ENCODE measurements at places on chromosomes 4 and X.

DNA sequence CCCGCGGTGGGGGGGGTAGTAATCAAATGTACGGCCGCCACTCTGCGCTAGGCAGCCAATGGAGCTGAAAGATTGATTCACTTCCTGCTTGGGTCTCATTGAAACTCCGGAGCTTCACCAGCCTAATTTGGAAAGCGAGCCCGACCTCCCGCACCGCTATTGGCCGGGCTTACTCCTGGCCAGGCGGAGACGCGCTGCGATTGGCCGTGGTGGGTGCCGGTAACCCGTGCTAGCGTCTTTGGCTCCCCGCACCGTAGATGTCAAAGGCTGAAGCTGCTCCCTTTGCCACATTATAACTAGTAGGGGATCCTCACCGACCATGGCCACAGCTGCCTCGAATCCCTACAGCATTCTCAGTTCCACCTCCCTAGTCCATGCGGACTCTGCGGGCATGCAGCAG is at the start of gene POU3F4:
Gene POU3F4, plus strand, starts transcription at position 285 of the 400 bp plus-strand sequence. Its CDS starts 35 bp downstream, at position 320.
- DNase-seq = no peak

DNA sequence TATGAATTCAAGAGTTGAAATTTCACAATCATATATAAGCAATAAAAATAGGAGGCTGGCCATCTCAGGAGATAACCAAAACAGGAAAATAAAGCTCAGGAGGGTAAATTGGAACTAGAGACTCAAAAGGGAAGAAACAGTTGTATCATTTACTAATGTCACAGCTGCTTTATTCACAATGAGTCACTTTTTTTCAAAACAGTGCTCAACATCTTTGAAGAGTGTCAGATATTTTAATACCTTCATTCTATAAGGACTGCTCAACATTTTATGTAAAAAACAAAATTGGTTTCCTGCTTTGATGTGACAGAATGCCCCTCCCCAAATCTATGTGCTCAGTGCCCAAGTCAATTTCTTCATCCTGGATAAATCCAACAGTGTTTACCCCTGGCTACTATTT is 97.7 kb downstream of the DDX60 start:
- no peak for DNase-seq

- DNase-seq = no peak
These were observed 58.3 kb downstream of the RAI2 start for GRCh38 chrX:17802756-17803155.

DNA sequence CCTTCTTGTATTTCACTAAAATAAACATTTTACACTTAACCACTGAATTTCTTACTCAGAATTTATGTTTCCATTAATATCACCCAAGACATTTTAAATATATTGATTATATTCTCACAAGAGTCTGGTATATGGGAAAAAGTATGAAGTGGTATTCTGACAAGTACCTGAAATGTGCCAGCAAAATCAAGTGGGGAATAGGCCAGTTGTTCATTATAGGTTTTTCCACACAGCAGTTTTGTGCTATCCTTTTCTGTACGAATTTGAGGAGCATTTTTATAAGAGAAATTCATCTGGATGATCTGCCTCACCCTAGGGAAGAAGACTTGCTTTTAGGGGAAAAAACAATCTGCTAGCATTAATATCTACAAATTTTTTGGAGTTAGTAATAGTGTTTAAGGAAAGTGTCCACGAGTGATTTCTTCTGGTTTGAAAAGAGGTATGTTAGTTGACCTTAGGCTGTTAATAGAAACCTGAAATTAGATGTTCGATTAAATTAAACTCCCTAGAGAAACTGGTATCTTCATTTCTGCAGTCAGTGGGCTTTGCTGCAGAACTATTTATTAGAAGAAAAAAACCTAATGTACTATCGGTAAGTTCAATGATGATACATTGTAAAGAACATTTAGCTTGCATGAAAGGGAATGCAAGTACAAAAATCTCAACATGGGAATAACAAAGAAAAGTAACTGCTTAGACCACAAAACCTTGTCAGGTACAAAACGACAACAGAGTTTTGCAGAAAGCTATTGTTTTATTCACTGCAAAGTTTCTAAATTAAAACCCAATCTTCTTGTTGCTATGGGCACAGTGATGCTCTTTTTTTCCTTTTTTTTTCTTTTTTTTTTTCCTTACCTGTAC is 1.8 kb downstream of the KLF3 start:
- DNase-seq = no peak

DNA sequence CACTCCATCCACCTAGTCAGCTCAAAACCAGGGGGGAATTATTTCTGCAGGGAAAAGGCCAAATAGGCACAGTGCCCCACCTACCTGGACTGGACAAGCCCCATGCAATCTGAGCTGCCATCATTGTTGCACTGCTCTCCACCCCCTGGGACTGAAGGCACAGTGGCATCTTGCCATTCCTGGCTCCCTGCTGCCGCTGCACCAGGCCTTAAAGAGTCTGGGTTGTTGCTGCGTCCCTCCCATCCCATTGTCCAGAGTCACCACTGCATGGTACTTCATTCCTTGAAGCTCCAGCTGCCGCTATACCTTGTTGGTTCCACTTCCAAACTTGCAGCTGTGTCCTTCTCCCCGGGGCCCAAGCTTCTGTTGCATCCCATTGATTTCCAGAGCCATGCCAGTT is 629.7 kb downstream of the STIM2 start:
- DNase-seq = no peak

DNA sequence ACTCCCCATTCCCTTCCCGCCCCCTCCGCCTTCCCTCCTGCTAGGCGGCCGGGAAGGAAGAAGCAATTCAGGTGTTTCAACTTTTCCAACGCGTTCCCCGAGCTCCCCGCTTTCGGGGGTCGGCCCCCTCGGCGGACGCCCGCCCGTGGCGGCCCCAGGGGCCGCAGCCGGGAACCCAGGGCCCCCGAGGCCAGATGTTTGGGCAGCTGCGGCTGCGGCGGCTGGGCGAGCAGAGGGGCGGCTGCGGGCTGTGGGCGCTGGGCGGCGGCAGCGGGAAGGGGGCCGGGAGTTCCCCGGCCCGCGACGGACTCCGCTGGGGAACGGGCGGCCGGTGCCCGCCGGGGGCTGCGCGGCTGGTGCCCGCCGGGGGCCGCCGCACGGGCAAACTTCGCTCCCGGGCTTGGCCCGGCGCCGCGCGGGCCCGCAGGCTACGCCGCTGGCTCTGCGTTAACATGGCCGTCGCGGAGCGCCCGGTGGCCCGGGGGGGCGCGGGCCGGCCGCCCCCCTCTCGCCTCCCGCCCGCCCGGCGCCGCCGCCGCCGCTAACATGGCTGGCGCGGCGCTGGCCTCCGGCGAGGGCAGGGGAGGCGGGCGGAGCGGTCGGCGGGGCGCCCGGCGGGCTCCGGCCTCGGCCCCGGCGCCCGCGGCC is 510 bp downstream of the HMGB3 start:
- no peak for DNase-seq

DNA sequence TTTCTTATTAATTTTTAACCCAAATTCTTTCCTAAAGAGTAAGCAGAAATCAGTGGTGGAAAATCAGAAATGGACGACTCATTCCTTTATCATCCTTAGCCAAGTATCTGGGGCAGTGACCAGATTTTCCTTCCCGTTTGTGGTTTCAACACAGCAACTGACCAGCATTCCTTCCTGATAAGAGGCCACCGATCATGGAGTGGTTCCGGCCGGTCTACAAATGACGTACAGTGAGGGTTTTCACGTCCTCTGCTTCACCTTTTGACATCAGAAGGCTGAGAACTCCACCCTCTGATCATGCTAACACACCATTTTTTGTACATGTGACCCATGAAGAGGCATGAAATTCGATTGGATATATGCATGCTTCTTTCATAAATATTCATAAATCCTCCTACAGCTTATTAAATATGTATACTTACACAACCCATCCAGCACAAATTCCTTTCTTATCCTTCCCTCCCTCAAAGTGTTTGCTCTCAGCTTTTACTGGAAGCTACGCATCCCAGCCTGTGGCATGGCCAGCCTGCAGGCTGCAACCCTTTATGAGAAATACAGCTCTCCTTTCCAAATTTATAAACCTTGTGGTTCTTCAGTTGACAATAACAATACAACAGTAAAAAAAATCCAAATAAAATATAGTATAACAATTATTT is 173.0 kb upstream of the CASK start:
- DNase-seq = no peak

DNA sequence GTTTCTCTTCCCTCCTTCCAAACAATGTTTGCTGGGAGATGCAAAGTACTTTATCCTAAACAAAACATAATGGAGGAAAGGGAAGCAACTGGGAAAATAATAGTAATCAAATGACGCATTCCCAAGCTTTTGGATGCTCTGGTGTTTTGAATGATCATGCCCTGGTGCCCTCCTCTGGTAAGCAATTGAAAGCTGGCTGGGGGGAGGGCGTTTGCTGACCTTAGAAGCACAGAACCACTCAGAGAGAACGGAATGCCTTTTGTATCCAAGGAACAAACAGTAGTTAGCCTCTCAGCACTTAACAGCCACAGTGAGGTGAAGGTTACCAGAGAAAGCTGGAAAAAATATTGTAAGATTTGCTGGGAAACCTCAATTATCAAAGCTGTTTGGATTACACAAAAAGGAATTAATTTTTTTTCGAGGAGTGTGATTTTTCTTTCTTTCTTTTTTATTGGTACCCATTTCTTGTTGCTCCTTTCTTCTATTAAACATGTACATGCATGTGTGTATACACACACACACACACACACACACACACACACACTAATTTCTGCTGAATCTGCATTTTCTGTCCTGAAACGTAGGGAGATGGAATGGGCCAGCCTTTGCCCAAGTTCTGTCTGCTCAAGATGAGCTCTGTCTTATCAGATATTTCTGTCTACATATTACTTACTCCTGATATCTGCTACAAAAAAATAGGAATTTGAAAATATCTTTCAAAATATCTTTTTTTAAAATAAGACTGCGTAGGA is 155.8 kb upstream of the IGFBP7 start:
- no peak for DNase-seq

DNA sequence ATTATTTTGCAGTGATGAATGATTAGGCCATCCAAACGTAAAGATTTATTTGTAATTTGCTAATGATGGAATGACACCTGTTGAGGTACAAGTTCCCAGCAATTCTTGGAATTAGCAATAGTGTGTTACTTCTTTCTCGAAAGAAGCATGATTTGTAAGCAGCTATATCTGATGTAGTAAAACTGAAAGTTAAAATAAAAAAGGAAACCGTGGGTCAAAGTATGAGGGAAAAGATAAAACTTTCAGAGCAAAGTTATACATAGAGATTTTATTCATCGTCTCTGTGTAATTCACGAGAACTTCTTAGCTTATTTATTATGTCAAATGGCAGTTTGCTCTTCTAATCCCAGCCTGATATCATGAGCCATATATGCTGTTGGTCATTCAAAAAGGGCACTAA is 59.0 kb downstream of the NFKB1 start:
- DNase-seq = no peak

DNA sequence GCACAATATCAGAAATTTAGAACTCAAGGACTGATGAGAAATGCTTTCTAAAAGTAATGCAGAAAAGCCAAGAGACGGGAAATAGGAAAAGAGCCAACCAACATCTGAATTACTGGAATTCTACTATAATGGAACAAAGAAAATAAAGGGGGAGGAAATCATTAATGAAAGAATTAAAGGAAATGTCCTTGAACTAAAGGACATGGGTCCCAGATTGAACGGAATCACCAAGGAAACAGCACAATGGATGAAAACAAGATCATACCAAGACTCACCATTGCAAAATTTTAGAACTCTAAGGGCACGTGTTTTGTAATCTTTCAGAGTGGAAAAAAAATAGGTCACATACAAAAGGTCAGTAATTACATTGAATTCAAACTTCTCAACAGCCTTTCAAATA is 35.9 kb downstream of the HPGDS start:
- no peak for DNase-seq
